NCI-H774 (cell line): ENCODE measurements at places on chromosomes 1 and 21.
A peak's percentile ranks its signal among the peaks of the same experiment; 100 is the strongest.

GRCh38 chr1:233904633-233905415 is at the start of gene SLC35F3:
SLC35F3 (plus strand) TSS chr1:233904676.
- peak; percentile 67 for DNase-seq

DNA sequence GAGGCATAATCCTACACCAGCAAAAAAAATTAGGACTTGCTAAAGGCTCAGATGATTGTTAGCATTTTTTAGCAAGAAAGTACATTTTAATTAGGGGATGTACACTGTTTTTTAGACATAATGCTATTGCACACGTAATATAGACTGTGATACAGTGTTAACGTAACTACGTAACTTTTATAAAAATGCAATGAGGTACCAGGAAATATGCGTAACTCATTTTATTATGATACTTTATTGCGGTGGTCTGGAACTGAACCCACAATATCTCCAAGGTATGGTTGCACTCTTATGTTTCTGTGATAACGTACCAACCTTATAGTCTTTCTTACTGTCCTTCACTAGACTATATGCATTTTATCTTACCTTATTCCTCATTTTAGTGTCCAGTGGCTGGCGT is 62.8 kb upstream of the B3GALT2 start:
- DNase-seq, result no peak

- no peak for DNase-seq
Measured at GRCh38 chr1:38600286-38600685, 259.3 kb downstream of the RRAGC start.

DNA sequence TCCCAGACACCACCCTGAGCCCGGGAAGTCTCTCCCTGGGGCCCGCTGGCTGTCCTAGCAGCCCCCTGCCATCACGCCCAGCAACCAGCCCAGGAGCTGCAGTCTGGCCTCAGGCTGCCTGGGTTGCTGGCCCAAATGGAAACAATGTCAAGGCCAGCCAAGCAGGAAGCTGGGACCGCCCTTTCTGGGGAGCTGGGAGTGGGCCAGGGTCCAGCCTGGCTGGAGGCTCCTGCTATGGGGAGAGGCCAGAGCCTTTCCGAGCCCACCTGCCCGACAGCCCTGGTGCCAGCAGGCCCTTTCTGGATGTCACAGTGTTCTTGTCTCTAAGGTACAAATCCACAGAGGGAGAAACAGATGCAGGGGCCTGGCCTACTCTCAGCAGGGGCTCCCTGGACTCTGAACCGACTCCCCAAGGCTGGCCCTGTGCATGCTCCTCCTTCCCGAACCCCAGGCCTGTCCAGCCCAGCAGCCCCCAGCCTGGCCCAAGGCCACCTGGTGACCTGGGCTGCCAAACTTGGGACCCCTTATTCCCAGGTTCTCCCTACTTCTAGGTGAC is 1.2 kb upstream of the MMEL1 start:
- no peak for DNase-seq

- DNase-seq, result no peak
Measured at GRCh38 chr1:243548516-243548915, 292.7 kb downstream of the SDCCAG8 start.

GRCh38 chr1:224592636-224593582 is 23.2 kb upstream of the CNIH3 start:
- no peak for DNase-seq

GRCh38 chr1:108560189-108560873 is 431 bp downstream of the EEIG2 start:
- no peak for DNase-seq

- DNase-seq, result no peak
Measured at GRCh38 chr1:9691108-9691445, 39.5 kb downstream of the PIK3CD start.

GRCh38 chr21:29007810-29008209 is 11.3 kb downstream of the RWDD2B start:
- no peak for DNase-seq

- no peak for DNase-seq
Measured at GRCh38 chr1:199101139-199101538, 462.3 kb downstream of the PTPRC start.

- peak; percentile 24 for DNase-seq
Measured at GRCh38 chr1:103514920-103515503, 10.5 kb upstream of the RNPC3 start.
